Ascending aorta (tissue), 2 donors: ENCODE measurements at places on chromosomes 12 and 14.

DNA sequence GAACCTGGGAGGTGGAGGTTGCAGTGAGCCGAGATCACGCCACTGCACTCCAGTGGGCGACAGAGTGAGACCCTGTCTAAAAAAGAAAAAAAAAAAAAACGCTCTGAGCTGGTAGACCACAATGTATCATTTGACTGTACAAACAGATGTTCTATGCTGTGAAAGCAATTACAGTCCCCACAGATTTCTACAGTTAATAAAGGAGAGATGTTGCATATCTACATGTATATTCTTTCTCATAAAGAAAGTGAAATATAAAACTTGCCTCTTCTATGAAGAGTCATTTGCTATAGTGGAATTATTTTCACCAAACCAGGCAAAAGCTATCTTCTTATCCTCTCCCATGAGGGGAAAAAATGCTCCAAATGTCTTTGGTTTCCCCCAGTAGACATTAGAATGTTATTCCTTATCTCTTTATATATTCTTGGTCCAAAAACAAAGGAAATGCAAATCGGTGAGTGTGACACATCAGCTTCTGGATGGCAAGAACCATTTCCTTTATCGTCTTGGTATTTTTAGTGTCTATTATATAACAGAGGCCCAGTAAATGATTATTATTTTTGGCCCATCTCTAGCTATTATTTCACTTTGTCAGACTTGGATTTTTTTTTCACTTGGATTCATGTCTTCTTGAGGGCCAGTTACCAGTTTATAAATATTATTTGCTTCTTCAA, 230.4 kb downstream of the SSPN start:
- H3K36me3 ChIP-seq = no peaks in the 10 kb centered on the region
- H3K27me3 ChIP-seq = no peaks in the 10 kb centered on the region
- no peak overlapping the region for H3K27ac ChIP-seq
- no peak overlapping the region for H3K4me3 ChIP-seq

- H3K4me1 ChIP-seq = no peaks in the 10 kb centered on the region
- no peak for DNase-seq
- H3K36me3 ChIP-seq = no peaks in the 10 kb centered on the region
- H3K4me3 ChIP-seq = no peak overlapping the region
These were observed 16.4 kb downstream of the NR1H4 start for GRCh38 chr12:100490056-100490455.

DNA sequence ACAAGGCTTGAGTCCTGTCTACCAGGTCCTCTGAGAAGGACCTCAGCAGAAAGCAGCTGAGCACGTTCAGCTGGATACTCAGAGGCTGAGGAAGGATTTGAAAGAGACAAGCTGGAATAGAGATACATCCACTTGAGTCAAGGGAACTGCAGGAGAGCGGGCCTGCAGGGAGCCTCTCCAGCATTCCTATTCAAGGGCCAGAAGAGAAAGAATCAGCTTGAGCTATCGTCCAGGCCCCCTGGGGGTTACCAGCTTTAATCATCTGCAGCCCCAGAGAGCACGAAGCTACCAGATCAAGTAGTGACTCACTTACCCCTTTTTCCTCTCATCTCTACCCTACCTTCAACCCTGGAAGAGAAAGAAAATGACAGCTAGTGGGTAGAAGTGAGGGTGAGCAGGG, 80.9 kb downstream of the NDUFA12 start:
- no peak for DNase-seq
- no peaks in the 10 kb centered on the region for H3K4me1 ChIP-seq
- H3K27ac ChIP-seq = no peak overlapping the region
- H3K27me3 ChIP-seq = no peaks in the 10 kb centered on the region
- H3K36me3 ChIP-seq = no peaks in the 10 kb centered on the region
- H3K4me3 ChIP-seq = no peak overlapping the region

DNA sequence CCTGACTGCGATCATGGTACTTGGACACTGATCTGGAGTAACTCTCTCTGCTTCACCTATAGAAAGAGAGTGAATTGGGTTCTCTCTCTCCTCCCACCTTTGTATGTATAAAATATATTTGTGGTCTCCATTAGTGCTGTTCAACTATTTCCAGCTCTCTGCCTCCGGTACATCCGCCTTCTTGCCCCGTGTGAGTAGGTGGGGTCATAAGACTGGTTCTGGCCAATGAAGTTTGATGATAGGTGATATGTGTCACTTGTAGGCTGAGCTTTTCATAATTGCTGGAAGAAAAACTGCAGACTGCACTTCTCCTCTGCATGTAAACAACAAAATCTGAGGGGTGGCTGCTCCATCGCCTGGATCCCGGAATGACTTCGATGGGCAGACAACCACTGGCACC, 210.4 kb downstream of the EXOC5 start:
- no peaks in the 10 kb centered on the region for H3K4me1 ChIP-seq
- no peaks in the 10 kb centered on the region for H3K27me3 ChIP-seq
- H3K4me3 ChIP-seq = no peak overlapping the region
- DNase-seq = no peak

GRCh38 chr12:67885375-67886169, 103.7 kb upstream of the IFNG-AS1 start:
- H3K27ac ChIP-seq = peak overlapping the region; percentile 16
- H3K4me3 ChIP-seq = no peak overlapping the region
- no peaks in the 10 kb centered on the region for H3K36me3 ChIP-seq
- DNase-seq = no peak

DNA sequence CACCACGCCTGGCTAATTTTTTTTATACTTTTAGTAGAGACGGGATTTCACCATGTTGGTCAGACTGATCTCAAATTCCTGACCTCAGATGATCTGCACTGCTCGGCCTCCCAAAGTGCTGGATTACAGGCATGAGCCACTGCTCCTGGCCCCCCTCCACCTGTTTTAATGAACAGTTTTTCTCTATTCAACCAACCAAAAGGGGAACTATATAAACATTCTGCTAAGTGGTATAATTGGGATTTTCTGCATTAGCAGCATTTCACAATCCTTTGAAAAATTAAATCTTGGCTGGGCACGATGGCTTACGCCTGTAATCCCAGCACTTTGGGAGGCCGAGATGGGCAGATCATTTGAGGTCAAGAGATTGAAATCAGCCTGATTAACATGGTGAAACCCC, 44.8 kb downstream of the KNTC1 start:
- H3K4me3 ChIP-seq = no peak overlapping the region
- DNase-seq = no peak
- H3K27ac ChIP-seq = no peak overlapping the region
- no peaks in the 10 kb centered on the region for H3K27me3 ChIP-seq
- peaks cover 24% of the 10 kb centered on the region for H3K36me3 ChIP-seq

- no peak for DNase-seq
- H3K27ac ChIP-seq = no peak overlapping the region
These were observed 79.8 kb downstream of the TTC8 start for GRCh38 chr14:88904206-88904647.

DNA sequence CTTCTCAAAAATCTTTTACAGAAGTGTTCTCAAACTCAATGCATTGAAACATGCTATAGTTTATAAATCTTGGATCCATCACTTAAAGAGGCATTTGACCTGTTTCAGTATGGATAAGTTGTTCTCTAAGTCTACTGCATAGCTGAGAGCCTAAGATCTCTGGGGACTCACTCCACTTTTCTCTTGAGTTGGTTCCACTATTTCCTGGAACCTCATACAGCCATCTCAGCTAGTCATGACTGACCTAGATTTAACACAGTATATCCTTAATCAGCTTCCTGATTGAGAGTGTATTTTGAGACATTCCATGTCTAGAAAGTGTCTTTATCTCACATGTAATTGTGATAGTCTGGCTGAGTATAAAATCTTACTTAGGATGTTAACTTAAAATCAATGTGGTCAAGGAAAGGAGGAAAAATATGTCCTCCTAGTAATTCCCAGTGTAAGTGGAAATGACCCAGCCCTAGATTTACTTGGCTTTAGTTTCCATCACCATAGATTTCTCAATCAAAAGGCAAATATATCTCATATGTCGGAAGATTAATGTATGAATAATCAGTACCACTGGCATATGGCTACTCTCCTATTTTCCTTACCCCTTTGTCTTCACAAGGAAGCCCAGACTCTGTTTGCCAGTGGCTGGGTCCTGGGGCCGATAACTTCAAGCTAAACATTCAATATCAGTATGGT, 61.9 kb downstream of the KICS2 start:
- H3K36me3 ChIP-seq = no peaks in the 10 kb centered on the region
- H3K27me3 ChIP-seq = no peaks in the 10 kb centered on the region
- H3K27ac ChIP-seq = no peak overlapping the region
- H3K4me3 ChIP-seq = no peak overlapping the region
- DNase-seq = no peak

GRCh38 chr14:88386256-88386794, 868 bp downstream of the SPATA7 start:
- DNase-seq = no peak
- H3K27ac ChIP-seq = peak overlapping the region; percentile 70
- peak overlapping the region; percentile 97 for H3K4me3 ChIP-seq
- no peaks in the 10 kb centered on the region for H3K27me3 ChIP-seq
- H3K4me1 ChIP-seq = peaks cover 4% of the 10 kb centered on the region

DNA sequence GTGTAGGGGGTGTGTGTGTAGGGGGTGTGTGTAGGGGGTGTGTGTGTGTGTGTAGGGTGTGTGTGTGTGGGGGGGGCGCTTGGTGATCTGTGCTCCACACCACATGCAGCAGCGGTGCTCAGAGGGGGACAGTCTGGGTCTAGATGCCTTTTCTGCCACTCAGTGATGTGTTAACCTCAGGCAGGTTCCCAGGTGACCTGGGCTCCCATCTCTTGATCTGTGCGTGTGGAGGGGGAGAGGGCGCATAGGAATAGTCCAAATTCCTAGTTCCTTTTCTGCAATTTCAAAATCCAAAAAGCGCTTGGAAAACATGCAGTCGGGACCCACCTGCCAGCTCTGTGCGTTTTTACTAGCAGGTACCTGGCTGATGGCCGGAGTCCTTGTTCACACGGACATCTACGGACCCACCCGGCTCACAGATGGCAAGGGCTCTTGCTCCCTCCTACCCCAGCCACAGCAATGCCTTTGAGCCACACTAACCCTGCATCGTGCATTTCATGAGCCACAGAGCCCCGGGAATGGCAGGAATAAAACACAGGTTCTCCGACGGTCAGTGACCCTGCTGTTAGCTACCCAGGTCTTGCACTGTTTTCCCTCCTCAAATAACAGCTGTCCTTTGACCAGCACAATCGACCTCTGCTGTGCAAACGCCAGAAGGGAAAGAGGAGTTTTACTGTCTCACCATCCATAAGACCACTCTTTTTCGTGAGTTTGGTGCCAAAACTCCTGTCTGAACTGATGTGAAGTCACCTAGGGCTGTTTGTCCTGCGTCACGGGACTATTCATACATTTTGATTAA, 120.8 kb downstream of the GLT1D1 start:
- H3K36me3 ChIP-seq = no peaks in the 10 kb centered on the region
- H3K27ac ChIP-seq = no peak overlapping the region

DNA sequence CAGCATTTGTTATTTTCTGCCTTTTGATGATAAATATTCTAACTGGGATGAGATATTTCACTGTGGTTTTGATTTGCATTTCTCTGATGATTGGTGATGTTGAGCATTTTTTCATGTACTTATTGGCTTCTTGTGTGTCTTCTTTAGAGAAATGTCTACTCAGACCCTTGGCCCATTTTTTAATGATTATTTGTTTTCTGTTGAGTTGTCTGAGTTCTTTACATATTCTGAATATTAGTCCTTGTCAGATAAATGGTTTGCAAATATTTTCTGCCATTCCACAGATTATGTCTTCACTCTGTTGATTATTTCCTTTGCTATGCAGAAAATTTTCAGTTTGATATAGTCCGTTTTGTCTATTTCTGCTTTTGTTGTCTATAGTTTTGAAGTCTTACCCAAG, 317.0 kb downstream of the CEP128 start:
- no peak overlapping the region for H3K27ac ChIP-seq
- H3K36me3 ChIP-seq = no peaks in the 10 kb centered on the region
- H3K27me3 ChIP-seq = no peaks in the 10 kb centered on the region
- DNase-seq = no peak
- no peak overlapping the region for H3K4me3 ChIP-seq

DNA sequence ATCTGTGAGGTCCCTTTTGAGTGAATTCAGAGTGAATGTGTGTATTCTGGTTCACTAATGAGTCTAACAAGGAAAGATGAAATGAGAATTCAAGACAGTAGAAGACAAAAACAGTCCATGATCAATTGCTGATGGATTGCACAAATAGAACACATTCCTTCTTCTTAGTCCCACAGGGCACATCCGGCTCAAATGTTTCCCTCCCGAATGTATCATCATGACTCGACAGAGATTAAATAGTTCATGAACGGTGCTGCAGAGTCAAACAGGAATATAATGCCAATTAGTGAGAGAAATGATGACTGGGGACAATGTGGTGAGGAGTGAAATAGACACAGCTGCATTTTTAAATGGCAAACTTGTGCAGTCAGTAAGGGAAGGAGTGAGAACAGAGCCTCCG, 11.5 kb upstream of the SFSWAP start:
- no peaks in the 10 kb centered on the region for H3K36me3 ChIP-seq
- H3K4me3 ChIP-seq = no peak overlapping the region
- H3K4me1 ChIP-seq = no peaks in the 10 kb centered on the region
- no peak overlapping the region for H3K27ac ChIP-seq
- no peaks in the 10 kb centered on the region for H3K27me3 ChIP-seq

- H3K4me1 ChIP-seq = no peaks in the 10 kb centered on the region
- no peak overlapping the region for H3K4me3 ChIP-seq
- H3K27me3 ChIP-seq = no peaks in the 10 kb centered on the region
- DNase-seq = no peak
- H3K36me3 ChIP-seq = no peaks in the 10 kb centered on the region
These were observed 468.3 kb downstream of the PDZRN4 start for GRCh38 chr12:41656454-41656853.

- no peak overlapping the region for H3K4me3 ChIP-seq
- H3K27me3 ChIP-seq = no peaks in the 10 kb centered on the region
- no peaks in the 10 kb centered on the region for H3K36me3 ChIP-seq
- H3K27ac ChIP-seq = no peak overlapping the region
- DNase-seq = no peak
These were observed 205.4 kb downstream of the DAD1 start for GRCh38 chr14:22383515-22384166.

- H3K36me3 ChIP-seq = no peaks in the 10 kb centered on the region
- peaks cover 35% of the 10 kb centered on the region for H3K4me1 ChIP-seq
- H3K27ac ChIP-seq = peak overlapping the region; percentile 72
- DNase-seq = no peak
These were observed 165.1 kb downstream of the SLC38A4 start for GRCh38 chr12:46660719-46661109.

- peaks cover 32% of the 10 kb centered on the region for H3K36me3 ChIP-seq
- no peaks in the 10 kb centered on the region for H3K4me1 ChIP-seq
- H3K4me3 ChIP-seq = no peak overlapping the region
- H3K27ac ChIP-seq = no peak overlapping the region
These were observed 84.0 kb downstream of the SYNE3 start for GRCh38 chr14:95432144-95433093.

DNA sequence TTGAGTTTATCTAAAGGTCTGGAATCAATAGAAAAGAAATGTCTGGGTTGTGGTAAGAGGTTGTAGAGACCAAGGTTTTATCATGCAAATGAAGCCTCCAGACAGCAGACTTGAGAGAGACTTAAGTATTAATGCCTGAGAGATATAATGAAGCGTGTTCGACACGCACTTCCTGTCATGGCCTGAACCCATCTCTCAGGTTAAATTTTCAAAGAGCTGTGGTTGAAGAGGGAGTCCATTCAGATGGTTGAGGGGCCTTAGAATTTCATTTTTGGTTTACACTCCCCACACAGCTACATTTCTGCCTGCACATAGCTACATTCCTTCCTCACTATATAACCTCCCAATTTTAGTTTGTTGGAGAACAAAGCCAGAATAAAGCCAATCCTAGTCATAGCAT, 10.1 kb upstream of the CLEC12A start:
- no peak overlapping the region for H3K27ac ChIP-seq
- no peaks in the 10 kb centered on the region for H3K27me3 ChIP-seq
- H3K36me3 ChIP-seq = no peaks in the 10 kb centered on the region
- DNase-seq = no peak
- no peaks in the 10 kb centered on the region for H3K4me1 ChIP-seq
